ENCODE measurements at places on chromosomes 1 and 21.

GRCh38 chr1:213622365-213623063 lies 365.3 kb upstream of the PROX1 start:
- peak; percentile 3 for DNase-seq

DNA sequence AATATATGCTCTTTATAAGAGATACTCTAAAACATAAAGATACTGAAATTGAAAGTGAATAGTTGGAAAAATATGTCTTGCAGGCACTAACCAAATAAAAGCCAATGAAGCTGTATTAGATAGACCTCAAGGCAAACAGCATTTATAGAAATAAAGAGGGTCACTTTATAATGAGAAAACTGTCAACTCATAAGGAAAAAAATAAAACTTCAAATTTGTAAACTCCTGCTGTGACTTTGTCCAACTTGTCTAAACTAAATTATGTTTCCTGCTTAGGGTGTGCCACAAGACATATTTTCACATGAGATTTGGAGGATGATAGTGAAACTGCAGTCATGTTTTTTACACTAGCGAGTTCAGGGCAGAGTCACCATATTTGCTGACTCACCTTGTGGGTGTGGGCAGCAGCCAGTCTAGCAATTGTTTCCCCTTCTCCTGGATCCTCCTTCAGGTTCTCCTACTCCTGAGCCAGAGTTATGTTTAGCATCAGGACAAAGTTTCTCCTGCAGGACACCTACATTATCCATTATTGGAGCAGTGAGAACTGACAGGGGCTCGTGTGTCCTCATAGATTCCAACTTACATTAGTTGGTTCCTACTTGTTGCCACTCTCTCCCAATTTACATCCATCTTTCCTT lies 43.8 kb downstream of the CD53 start:
- peak; percentile 21 for DNase-seq

DNA sequence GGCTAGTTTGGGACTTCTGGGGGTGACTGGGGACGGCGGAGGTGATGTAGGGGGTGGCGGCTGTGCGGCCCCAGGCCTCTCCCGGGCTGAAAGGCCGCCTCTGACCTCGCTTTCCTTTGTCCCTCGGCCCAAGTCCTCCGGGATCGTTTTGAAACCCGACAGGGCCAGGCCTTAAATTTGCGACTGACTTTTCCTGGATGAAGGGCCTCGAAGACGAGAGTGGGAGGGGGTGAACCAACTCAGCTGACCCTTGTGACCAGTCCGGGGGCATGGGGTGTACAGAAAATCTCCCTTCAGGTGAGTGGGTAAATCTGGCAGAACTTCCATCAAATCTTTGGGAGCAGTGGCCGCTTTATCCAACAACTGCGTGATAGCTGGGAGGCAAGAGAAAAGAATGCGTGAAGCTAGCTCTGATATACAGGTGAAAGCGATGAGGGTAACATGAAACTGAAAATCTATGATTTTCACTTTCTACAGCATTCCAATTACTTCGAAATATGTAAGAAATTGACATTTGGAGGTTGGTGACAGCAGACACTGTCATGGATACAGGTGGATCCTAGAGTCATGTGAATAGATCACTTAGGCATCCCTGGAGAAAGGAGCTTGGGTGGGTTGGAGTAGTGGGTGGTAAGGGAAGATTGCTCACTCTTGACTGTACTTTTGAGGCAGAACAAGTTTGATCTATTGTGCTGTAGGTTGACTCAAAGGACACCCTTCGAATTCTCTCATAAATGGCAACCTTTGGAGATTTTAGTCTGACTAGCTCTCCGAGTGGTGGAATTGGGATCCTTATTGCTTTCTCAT lies 885 bp downstream of the AHCYL1 start:
- DNase-seq, result no peak

DNA sequence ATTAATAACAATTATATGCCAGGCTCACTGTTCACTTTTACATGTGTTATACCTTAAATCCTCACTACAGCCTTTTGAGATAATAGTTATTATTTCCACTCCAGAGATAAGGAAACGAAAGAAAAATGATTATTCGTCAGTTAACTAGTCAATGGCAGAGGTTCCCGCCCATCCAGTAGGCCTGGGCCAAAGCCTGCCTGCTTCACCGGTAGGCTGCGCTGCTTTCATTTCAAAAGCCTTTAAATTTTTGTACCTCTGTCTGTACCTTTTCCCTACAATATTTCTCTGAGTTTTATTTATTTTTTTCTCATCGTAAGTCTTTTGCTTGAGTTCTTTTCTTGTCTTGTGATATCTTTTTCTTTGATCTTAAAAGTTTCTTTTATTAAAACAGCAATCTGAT lies 3.6 kb downstream of the GPR52 start:
- no peak for DNase-seq

GRCh38 chr1:14926818-14927575 lies 226.6 kb upstream of the TMEM51 start:
- DNase-seq, result no peak

GRCh38 chr21:22352088-22352487 lies 1353.9 kb downstream of the NCAM2 start:
- DNase-seq, result no peak

GRCh38 chr1:65404941-65405340 lies 15.5 kb upstream of the LEPR start:
- DNase-seq, result no peak

- no peak for DNase-seq
Measured at GRCh38 chr21:44916965-44917364, 3.7 kb downstream of the ITGB2 start.

- no peak for DNase-seq
Measured at GRCh38 chr21:42317341-42317741, 2.1 kb upstream of the TFF3 start.

DNA sequence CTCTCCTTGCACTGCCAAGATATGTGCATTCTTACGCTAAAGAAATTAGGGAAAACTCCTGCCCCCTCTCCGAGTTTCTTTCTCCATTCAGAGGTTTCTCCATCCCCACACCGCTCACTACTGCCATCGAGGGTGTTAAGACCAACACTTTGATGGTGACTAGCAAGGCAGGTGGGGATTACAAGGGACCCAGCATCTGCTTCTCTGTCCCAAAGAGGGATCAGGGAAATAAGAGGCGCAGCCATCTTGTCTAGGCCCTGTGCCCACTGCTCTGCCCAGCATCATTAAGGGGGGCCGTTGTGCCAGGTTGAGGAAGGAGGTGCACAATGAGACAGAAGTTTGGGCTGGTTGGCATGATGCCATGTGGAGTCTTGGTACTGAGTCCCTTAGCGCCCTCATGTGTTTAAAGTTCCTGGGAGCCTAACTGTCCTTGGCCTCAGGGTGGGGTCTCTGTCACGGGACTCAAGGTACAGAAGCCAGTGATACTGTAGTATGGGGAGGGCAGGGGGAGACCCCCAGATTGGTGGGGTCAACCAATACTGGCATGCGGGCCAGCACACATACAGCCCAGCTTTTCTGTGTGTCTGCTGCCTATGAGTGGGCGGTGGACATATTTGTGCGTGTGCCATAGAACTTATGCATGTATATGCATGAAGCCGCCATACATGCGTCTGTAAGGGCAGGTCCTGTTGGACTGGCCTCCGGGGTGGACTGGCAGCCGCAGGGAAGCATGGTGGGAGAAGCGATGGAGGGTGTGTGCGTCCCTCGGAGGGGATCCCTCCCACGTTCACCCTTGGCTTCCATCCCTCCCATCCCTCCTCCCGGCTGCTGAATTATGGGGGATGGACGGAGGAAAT lies 5.5 kb downstream of the EFNA3 start:
- no peak for DNase-seq
